ENCODE measurements at places on chromosomes 5 and 9.
A peak's percentile ranks its signal among the peaks of the same experiment; 100 is the strongest.

DNA sequence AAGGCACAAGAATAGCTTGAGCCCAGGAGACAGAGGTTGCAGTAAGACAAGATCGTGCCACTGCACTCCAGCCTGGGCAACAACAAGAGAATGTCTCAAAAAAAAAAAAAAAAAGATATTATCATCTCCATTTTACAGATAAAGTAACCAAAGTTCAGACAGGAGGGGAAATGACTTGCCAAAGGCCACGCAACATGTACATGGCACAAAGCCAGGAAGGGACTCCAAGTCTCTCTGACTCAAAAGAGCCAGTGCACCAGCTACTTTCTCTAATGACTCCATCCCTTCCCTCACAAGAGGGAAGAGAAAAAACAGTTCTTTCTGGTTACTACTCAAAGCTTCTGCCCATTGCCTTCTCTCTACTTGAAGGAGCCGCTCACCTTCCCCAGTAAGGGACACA lies 34.1 kb downstream of the SIL1 start:
- DNase-seq: no peak

GRCh38 chr9:123268199-123268464 lies 254 bp downstream of the STRBP start:
- no peak for DNase-seq

DNA sequence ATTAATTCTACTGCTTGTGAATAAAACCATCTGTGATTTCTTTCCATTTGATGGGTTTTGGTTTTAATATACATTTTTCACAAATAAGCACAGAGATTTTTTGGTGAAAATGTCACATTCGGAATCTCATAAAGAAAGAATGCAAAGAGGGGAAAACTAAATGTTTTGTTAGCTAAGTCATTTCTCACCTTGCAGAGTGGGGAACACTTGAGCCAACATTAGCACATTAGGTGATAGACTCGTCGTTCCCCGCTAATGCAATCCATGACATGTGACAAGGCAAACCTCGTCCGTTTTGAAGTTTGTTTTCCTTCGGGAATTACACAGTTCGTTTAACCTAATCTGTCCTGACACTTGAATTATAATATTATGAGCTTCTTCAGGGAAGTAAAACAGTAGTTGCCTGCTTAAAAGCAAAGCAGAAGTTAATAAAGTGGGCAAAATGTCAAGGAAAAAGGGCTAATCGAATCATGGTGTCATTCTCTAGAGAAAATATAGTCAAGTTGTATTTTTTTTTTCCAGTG lies 95.8 kb upstream of the LMX1B start:
- DNase-seq: no peak

GRCh38 chr5:173637340-173637739 lies 20.9 kb upstream of the BOD1 start:
- no peak for DNase-seq

GRCh38 chr5:120088412-120088811 lies 375.7 kb upstream of the PRR16 start:
- DNase-seq: no peak

DNA sequence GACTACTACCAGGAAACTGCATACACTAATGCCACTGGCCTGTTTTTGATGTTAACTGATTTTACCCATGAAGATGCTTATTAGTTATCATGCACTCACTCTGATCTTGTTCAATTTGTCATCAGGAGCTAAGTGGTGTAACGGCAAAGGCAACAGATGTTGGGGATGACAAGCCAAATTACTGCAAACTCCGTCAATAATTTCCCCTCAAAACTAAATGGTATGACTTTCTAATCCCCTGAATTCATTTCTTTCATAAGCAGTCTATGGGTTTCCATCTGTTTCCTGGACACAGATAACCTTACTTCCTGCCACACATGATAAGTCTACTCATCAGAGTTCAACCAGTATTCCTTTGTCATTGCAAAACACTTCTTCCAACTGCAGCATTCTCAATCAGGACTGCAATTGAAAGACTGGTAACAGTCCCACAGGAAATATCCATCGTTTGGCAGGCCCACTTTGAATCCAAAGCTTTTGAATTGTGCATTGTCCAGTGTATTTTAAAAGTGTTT lies 96.2 kb upstream of the SMC2 start:
- no peak for DNase-seq

DNA sequence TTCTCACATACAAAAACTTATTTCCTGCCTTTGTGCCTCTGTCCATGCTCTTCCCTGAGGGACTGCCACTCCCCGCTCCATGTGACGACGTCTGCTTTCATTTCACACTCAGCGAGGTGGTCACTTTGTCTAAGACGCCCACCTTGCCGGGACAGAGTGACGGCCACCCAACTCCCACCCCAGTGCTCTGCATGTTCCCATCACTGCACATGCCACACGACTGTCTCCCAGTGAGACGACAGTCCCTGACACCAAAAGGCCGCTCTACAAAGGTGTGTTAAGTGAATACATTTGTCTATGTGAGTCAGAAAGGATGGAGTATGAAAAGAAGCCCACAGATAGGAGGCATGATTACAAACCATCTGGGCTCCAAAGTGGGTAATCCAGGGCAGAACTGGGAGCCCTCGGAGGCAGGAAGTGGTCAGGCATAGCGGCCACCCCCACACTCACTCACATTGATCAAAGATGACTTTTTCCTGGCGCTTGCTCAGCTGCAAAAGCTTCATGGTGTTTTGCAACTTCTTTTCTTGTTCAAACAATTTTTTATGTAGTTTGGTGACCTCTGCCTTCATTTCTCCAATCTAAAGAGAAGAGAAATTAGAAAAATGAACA lies 185.8 kb downstream of the CDK5RAP2 start:
- peak; percentile 83 for DNase-seq

DNA sequence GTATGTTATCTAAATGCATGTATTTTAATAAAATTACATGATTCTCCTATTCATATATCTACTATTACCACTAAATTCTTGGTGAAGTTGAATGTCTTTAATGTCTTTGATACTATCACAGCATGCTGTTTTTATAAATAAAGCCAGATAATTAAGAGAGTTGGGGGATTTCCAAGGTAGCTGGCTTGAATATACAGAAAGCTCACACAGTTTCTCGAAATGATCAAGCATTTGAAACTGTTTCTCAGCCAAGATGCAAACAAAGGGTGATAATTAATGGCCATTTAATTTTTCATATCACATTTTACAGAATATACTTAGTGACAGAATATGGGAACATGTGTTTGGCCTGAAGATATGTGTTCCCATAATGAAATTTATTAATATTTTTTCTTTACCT lies 145.6 kb upstream of the CDH12 start:
- DNase-seq: no peak

GRCh38 chr5:135134691-135135381 lies 100.8 kb upstream of the PITX1 start:
- DNase-seq: no peak

DNA sequence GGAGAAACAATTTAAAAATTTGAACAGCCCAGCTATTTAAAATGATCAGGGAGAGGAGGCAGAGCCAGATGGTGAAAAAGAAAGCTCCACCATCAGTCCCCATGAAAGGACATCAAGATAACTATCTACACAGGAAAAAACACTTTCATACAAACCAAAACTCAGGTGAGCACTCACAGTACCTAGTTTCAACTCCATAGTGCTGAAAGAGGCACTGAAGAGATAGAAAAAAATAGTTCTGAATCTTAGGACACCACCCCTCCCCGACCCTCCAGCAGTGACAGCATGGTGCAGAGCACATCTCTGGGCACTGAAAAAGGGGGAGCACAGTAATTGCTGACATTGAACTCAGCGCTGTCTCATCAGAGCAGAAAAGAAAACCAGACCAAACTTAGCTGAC lies 732.9 kb downstream of the CETN3 start:
- no peak for DNase-seq

GRCh38 chr5:77844623-77845323 lies 68.6 kb upstream of the TBCA start:
- no peak for DNase-seq

DNA sequence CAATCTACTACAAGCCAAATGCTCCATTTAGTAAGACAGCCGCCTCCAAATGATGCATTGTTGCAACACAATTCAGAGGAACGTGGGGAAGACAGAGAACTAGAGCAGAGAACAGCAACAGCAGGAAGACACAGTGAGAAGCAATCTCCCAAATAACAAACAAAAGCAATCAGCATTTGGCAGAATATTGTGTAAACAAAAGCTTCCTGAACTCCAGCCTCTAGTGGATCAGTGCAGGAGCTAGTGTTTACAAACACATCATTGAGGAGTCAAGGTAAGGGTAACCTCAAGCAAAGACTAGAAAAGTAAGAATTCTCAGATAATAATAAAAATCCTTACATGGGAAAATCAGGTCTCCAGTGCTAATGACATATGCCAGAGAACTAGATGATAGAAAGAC lies 20.6 kb downstream of the FST start:
- no peak for DNase-seq

DNA sequence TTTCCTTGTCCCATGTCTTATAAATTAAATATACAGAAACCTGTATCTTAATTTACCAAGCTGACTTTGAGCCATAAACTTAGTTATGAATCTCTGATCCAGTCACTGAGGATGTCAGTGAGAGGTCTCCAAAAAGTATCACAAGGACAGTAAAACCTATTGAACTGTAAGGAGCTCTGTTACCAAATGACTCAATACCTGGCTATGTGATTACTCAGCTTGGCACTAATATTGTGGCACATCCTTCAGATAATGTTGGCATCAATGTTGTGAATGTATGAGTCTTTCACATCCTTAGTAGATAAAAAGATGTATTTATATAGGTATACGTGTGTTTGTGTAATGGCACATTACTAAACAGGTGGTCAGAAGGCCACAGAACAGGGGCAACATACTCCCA lies 18.0 kb upstream of the CAPSL start:
- DNase-seq: peak; percentile 54

DNA sequence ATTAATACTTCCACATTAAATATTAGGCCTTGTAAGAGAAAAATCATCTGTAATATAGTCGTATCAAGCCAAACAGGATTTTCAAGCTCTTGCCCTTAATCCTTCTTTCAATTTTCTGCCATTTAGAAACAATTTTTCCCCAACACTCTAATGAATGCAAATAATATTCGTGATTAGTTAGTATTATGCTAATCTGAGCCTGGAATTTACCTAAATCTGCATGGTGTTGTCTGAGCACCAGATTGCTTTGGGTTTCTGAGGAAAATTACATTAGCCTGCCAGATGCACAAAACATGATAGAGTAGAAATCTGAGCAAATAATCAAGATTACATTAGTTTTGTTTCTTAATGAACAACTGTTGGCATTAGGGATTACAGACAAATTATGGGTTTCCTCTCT lies 176.6 kb downstream of the ZDHHC21 start:
- DNase-seq: no peak

- DNase-seq: no peak
Observed at GRCh38 chr9:126612813-126613641, 701 bp upstream of the LMX1B start.

DNA sequence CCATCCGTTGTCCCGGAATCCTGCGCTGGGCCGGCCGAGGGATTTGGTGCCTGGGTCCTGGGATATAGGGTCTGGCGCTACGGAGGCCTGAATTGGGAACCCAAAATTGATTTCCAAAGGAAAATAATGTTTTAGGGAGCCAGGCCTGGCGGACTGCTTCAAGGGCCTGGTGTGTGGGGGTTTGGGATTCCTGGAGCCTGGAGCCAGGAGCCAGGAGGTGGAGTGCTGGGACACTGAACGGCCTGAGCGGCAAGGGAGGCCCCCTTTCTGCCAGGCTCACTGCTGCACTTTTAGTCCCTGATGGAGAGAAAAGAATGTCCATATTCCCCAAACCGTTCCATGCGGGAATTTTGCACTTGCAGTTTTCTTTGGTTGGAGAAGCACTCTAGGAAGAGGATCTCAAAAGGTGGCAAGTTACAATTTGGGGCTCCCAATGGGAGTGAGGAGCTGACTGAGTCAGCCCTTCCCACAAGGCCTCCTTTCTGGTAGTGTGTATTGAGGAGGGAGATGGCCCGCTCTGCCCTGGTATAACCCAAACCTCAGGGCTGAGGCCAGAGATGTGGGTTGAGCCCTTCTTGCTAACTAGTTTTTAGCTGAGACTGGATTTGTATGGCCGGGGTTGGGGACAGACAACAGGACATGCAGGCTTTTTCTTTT lies 2.2 kb downstream of the LMX1B start:
- DNase-seq: no peak

- no peak for DNase-seq
Observed at GRCh38 chr5:107428303-107428813, 242.4 kb downstream of the EFNA5 start.

DNA sequence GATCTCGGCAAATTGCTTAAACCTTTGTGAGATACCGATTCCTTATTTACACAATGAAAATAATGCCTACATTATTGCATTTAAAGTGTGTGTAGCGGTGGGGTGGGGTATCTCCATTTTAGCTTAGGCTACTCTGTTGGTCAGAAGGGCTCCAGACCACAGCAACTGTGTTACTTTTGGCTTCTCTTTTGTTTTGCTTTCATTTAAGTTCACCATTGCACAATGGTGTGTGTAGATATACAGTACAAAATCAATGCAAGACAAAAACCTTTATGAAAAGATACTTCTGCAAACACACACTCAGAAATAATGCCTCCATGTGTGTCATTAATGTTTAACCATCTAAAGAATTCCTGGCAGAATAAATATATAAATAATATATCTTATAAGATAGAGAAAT lies 279.4 kb downstream of the FBXL17 start:
- no peak for DNase-seq

DNA sequence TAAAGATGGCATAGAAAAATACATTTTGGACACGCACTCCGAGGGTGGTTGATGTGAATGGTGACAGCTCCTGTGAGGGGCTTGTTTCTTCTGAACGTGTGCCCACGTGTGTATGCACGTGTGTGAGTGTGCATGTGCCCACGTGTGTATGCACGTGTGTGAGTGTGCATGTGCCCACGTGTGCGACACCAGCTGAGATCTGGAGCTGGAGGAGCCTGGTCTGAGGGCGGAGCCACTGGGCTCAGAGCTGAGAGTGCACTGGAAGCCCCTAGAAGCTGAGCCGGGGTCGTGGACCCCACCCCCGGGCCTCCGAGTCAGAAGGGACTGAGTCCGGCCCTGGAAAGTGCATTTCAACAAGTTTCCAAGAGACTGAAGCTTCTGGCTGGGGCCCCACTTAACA lies 282.5 kb upstream of the IRX4 start:
- DNase-seq: no peak

DNA sequence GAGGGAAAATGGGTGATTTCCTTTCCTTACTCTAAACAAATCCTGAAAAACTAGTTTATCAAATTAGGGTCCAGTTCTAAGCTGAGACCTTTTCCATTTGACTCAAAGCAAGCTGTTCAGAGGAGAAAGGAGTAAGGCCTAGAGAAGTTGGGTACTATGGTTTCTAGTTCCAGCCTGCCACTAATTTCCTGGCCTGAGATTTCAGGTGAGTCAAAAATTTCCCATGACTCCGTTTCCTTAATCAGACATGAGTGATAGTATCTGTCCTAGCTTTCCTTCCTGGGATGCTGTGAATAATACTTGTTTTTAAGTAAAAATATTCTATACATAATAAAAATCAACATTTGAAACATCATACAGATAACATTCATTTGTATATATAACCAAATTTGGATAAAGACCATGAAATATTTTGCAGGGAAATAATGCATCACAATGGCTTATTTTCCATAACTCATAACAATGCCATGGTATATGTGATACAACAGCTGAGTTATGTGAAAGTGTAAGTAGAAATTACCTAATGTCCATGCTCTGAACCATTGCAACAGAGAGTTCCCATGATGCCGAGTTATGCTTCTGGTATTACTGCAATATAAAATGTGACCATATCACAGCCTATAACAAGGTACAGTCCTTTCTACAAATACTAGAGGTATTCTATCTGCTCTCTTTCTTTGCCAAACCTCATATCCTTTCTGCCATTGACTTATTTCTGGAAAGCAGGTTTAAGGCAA lies 142.7 kb downstream of the MLLT3 start:
- DNase-seq: no peak
